ENCODE measurements at places on chromosomes 12 and 14.

- DNase-seq: no peak
Observed at GRCh38 chr14:104665657-104666522, 23.5 kb upstream of the INF2 start.

GRCh38 chr14:81153187-81153586 is 67.6 kb downstream of the GTF2A1 start:
- no peak for DNase-seq

- no peak for DNase-seq
Observed at GRCh38 chr12:117152793-117153775, 37.2 kb downstream of the FBXO21 start.

GRCh38 chr12:54432815-54433164 is 13.7 kb upstream of the ITGA5 start:
- no peak for DNase-seq

- DNase-seq: no peak
Observed at GRCh38 chr12:103686026-103686425, 99.0 kb downstream of the STAB2 start.

DNA sequence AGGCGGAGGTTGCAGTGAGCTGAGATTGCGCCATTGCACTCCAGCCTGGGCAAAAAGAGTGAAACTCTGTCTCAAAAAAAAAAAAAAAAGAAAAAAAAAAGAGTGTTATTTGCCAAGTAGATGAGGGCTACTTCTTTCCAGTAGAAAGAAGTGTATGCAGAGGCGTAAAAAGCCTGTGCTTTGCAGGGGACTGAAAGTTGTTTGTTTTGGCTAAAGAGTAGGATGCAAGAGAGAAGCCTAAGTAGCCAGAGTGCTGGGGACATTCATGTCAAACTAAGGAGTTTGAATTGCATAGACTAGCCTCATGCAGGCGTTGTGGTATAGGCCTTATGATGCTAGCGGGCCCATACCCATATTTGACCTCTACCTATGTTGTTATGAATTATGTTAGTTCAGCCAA is 9.5 kb downstream of the HSD17B6 start:
- DNase-seq: no peak

- DNase-seq: no peak
Observed at GRCh38 chr12:115464661-115465060, 780.7 kb upstream of the TBX3 start.

- no peak for DNase-seq
Observed at GRCh38 chr14:68978172-68978911, 760 bp downstream of the ACTN1 start.

DNA sequence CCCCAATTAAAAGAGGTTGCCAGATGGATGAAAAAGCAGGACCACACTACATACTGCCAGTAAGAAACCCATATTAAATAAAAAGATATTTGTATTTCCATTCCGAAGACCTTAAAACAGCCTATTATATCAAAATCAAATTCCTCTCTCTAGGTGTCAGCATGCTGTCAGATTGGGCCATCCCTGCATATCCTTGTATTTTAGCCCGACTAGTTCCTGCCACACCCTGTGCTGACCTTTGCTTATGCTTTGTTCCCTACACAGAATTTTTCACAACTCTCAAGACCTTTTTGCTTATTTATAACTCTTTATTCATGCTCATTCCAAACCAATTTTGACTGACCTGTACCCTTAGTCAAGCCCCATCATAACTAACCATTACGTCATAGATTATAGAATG is 12.8 kb downstream of the GSKIP start:
- DNase-seq: no peak

- no peak for DNase-seq
Observed at GRCh38 chr12:3342051-3342450, 149.0 kb upstream of the PRMT8 start.

DNA sequence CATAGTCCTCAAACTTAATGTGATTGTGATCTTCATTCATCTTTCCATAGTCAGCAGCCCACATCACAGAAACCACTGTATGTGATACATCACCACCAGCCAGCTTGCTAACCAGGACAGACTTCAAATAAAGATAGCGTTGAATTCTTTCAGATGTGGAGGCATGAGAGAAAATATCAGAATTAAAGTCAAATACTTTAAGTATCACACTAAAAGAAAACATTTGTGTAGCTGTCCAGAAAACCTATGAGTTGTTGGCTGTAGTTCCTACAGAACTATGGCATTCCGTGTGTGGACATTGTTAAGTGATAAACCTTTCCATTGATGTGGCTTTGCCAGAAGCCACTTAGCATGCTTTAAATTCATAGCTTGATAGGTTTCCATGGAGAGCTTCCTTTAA is 105.1 kb downstream of the LLPH start:
- no peak for DNase-seq
